ENCODE measurements at places on chromosomes 2 and 18. TPM values are rescaled to one million over a fixed set of nuclear protein-coding genes. Genes with fewer than 3 reads are reported as not detected.

- no peak for DNase-seq
Measured at GRCh38 chr2:113083296-113083695, 15.5 kb downstream of the IL1F10 start.

The CNGA3 gene
- total RNA-seq, result not detected

DNA sequence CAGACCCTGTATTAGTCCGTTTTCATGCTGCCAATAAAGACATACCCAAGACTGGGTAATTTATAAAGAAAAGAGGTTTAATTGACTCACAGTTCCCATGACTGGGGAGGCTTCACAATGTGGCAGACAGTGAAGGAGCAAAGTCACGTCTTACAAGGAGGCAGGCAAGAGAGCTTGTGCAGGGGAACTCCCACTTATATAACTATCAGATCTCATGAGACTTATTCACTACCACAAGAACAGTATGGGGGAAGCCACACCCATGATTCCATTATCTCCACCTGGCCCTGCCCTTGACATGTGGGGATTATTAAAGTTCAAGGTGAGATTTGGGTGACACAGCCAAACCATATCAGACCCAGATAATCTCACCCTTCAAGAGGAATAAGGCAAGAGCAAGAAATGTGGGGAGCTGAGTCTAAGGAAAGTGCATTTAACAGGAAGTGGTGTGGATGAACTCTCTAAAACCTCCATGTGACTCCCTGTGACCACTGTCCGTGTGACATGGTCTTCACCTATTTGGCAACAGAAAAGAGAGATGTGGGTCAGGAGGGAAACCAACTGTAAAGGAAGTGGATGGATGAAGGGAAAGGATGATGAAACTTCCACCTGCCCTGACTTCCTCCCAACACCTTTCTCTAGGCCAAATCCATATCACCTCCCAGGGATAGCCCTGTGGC lies 110.6 kb downstream of the ATL2 start:
- DNase-seq, result no peak

The RND3 gene
- 0.58 TPM for total RNA-seq

The SAG gene
- not detected for total RNA-seq

GRCh38 chr2:182639971-182640370 lies 76.1 kb upstream of the DNAJC10 start:
- no peak for DNase-seq

GRCh38 chr18:24214144-24214543 lies 75.3 kb downstream of the CABYR start:
- DNase-seq, result no peak

The EPHA4 gene
- total RNA-seq, result 2.2 TPM

- DNase-seq, result no peak
Measured at GRCh38 chr18:37551846-37552245, 13.8 kb downstream of the CELF4 start.

DNA sequence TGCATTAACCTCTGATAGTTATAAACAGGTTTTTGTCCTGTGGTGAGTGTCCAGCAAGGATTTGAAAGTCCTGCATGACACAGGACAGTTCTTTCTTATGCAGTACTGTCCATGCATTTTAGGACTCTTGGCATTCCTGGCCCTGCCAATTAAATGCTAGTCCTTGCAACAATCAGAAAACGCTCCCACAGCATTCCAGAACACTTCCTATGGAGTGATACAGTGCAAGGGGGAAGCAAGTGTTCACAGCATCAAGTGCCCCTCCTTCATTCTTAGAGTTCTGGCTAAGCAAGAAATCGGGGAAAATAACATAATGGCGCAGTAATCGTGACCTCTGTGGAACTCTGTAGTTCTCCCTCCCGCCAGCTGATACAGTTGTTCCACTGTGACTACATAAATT lies 62.9 kb downstream of the ARHGAP28 start:
- no peak for DNase-seq

The LOXHD1 gene
- total RNA-seq, result not detected

- DNase-seq, result no peak
Measured at GRCh38 chr2:148338541-148338940, 306.0 kb upstream of the EPC2 start.

DNA sequence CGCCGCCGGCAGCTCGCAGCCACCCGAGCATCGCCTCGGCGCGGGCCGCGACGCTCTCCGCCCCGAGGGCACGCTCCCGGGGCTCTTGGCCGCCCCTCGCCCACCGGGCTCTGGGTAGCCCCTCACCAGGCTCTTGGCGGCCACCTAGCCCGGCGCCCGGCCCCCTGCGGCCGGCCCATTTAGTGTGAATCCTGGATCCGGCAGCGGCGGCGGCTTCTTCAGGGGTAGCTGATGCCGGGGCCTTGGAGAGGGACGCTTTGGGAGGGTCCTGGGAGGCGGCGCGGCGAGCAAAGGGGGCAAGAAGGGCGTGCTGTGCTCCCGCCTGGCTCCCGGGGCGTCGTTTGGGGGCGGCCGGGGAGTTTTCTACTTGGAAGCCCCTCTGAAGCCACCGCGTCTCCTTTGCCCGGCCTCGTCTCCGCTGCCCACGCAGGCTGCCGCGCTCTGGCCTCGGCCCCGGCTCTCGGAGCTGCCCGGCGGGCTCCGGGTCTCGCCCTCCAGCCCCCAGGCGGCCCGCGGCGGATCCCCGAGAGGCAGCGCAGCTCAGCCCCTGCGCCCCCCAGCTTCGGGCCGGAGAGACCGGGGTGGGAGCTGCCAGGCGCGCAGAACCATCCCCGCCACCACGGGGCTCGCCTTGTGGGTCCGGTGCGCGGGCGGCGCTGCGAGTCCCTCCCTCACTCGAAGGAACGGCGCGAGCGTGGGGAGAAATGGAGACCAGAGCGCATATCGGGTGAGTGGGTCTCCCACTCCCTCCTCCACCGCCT lies 509 bp downstream of the PIEZO2 start:
- no peak for DNase-seq

The KHK gene
- total RNA-seq, result 10.7 TPM

DNA sequence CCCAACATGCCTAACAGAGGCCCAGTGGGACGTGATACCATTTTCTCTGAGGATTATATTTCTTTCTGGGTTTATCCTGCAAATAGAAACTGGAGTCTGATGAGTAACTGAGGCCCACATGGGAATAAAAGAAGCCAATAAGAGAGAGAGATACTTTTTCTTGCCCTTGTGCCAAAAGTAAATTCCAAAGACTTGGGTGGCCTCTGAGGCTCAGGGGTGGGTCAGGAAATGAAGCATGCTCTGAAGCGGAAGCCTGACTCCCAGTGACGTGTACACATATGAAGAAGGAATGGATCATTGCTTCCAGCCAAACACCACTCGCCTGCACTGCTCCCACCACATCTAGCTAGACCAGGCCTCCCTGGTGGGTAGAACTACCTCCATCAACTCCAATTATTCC lies 273.6 kb upstream of the NCKAP5 start:
- no peak for DNase-seq

The DYNAP gene
- total RNA-seq, result not detected

- no peak for DNase-seq
Measured at GRCh38 chr2:17962876-17963275, 84.4 kb downstream of the KCNS3 start.

DNA sequence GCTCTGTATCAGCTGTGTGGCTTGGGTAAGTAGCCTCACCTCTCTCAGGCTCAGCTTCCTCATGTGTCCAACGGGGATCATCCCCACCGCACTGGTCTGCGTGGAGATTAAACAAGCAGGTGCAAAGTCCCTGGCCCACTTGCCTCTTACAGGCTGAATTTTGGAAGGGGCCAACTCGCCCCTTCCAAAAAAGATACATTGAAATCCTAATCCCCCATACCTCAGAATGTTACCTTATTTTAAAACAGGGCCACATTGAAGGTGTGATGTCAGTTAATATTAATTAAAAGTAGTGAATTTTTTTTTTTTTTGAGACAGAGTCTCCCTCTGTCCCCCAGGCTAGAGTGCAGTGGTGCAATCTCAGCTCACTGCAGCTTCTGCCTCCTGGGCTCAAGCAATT lies 34.8 kb downstream of the TBC1D8 start:
- no peak for DNase-seq

The KIAA2012 gene
- total RNA-seq, result not detected

Data from activated T-cell treated with anti-CD3 and anti-CD28 coated beads, Interleukin-2, amount 50 U/mL, for 4 hours (primary cell).